ENCODE measurements at places on chromosomes 5 and 9.

DNA sequence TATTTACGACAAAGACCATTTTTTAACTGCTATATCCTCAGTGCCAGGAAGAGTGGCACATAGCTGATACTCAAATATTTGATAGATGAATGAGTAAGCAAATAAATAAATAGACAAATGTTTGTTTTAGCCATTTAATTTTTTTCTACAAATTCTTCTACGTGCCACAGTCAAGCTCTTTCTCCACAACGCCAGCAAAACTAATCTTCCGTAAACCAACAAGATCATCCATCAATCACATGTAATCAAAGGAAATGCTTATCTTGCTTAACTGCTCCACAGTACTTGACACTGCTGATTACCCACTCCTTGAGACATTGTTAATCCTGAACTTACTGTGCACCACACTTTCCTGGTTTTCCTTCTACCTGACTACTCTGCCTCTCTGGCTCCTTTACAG lies 136.7 kb downstream of the EDIL3 start:
- no peak for DNase-seq

DNA sequence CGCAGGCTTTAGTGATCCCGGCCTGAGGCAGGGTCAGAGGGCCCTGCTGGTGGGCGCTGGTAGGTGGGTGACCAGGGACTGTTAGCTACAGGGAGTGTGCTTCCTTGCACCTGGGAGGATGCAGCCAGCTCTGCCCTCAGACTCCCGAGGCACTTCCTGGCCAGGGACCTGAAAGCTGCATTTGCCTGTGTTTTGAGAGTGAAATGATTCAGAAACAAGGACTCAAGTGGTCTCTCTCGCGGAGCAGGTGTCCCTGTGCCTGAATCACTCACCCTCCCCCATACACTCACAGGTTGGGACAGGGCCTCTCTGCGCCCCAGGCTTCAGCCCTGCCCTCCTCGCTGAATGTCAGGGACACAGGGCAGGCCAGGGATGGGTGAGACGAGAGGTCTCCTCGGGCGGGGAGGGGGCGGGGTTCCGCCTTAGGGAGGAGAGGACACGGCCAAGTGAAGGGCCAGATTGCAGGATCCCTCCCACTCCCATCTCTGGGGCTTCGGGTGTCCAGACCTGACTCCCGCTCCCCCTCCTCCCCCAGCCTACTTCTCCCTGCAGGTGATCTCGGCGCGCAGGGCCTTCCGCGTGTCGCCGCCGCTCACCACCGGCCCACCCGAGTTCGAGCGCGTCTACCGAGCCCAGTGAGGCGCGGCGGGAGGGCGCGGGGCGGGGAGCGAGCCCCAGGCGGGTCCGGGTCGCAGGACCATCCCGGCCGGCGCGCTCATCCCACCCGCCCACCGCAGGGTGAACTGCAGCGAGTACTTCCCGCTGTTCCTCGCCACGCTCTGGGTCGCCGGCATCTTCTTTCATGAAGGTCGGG lies 1.5 kb downstream of the LTC4S start:
- DNase-seq: no peak

DNA sequence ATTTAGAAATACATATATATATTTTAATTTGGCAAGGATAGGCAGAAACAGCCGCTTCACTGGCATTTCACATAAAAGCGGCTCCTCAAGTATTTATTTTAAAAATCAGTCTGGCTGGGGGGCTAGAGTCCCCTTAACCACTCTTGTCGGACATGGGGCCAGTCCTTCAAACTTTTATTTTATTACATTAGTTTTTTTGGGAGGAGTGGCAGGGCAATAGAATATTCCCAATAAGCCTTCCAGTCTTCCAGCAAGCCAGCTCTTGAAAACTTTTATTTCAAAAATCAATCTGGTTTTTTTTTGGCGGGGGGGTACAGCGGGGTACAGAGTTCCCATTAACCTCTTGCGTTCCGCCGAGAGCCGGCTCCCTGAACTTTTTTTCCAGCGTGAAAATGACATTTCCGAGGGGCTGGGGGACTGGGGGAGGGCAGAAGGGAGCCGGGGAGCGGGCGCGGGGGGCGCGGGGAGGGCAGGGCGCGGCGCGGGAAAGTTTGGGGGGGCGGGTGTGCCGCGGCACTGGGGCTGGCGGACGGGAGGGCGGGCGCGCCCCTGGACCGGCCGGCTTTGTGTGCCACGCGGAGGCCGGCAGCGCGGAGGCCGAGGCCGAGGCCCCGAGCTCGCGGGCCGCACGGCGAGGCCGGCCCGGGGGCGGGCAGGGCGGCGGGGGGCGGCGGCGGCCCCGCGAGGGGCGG lies 504 bp upstream of the ZNF618 start:
- DNase-seq: no peak

- no peak for DNase-seq
These were observed 46.8 kb upstream of the ATG10 start for GRCh38 chr5:81925009-81925408.

DNA sequence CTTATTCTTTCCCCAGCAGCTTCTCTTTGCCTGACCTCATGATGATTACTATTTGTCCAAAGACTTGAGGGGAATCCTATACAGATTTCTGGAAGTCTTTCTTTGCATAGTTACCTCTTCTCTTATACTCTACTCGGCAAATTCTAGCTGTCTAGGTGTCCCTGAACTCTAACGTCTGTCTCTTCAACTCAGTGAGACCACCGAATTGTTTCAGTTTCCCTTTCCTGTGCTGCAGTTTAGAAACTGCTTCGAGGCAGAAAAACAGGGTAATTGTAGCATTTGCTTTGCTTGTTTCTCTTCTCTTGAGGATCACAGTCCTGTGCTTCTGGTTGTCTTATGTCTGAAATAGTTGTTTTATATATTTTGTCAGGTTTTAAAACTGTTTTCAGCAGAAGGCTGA lies 14.8 kb downstream of the LVRN start:
- no peak for DNase-seq

GRCh38 chr5:180172447-180173197 lies 36.4 kb downstream of the RASGEF1C start:
- DNase-seq: peak; percentile 43

GRCh38 chr5:167642779-167643517 lies 648.5 kb upstream of the WWC1 start:
- DNase-seq: no peak

GRCh38 chr5:14209222-14209822 lies 66.2 kb downstream of the TRIO start:
- DNase-seq: no peak

- DNase-seq: peak; percentile 52
These were observed 400 bp downstream of the KDM4C start for GRCh38 chr9:6758248-6758497.

DNA sequence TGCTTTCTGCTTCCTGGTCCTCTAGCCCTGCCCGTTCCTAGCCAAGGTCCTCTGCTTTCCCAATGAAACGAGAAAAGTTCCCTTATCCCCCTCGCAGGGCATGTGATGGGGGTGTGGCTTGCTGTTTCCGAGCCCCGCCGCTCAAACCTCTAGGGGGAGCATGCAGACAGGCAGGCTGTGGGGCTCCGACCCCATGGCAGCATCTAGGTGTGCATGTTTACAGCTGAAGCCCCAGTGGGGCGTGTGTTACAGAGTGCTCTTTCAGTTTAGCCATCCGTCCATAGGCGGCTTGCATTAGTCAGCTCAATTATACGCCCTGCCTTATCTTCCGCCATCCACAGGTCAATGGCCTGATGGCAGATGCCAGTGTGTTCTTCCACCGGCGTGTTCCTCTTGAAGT lies 48.3 kb upstream of the SPATA31E1 start:
- peak; percentile 6 for DNase-seq

DNA sequence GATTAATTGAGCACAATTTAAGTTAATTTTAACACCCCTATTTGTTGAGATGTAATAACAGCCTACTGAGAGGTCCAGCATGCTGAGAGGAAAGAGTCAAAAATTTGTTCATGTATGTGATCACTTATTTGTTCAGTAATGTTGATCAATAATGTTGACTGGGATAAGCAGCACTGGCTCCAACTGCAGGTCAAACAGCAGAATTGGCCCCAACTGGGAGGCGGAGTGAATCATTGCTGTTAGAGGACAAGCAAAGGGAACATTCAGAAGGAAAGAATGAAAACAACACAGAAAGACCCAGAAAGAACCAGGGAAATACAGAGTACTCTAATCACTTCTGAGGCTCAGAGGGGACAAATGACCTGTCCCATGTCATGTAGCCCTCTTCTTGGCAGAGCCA lies 221.1 kb downstream of the COMMD10 start:
- no peak for DNase-seq
